ENCODE measurements at places on chromosomes 7 and 10.

GRCh38 chr7:125602441-125602840, 672.8 kb upstream of the POT1 start:
- DNase-seq = no peak

DNA sequence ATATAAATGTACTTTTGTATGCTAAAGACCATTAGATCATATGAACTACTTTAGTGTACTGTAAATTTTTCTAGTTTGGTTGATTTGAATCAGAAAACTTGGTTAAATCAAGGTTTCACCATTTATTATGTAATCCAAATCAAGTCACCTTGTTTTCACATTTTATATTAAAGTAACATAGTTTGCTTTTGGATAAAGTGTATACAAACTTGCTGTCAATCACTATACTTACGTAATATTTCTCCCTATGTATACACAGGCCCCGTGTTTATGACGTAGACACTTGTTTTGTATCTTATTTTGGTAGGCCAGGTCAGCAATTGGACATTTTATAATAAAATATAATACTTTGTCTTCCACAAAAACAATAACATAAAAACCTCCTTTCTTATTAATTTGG, 32.2 kb downstream of the NAMPT start:
- DNase-seq = no peak

DNA sequence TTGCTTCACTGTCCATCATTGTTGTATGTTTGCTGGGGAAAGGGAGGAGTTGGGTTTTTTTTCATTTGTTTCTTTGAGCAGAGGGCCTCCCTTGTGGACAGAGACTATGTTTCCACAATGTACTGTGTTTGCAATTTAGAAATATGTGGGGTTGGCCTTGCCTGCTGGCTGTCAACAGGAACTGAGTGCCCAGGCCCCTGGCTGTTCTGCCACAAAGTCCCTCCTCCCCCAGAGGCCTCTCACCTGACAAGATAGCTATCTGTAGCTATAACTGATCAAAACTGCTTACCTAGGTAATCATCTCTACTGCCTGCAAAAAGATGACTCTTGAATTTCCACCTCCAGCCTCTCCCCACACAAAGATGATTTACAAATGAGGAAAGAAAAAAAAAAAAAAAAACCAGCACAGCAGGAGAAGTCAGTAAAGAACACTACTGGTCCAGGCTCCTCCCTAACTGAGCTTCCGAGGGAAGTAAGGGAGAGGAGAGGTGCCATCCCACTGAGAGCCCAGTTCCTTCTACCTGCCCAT, 121.8 kb downstream of the SGMS1 start:
- DNase-seq = no peak

- no peak for DNase-seq
Measured at GRCh38 chr7:151131224-151131591, 36.3 kb downstream of the GBX1 start.

DNA sequence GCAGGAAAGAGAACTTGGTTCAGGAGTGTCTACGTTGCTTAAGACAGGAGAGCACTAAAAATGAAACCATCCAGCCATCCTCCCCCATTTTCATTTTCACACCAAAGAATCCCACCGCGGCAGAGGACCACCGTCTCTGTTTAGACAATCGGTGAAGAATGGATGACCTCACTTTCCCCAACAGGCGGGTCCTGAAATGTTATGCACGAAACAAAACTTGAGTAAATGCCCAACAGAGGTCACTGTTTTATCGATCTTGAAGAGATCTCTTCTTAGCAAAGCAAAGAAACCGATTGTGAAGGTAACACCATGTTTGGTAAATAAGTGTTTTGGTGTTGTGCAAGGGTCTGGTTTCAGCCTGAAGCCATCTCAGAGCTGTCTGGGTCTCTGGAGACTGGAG, 1.4 kb upstream of the IL6 start:
- DNase-seq = no peak

- DNase-seq = no peak
Measured at GRCh38 chr7:44561962-44562621, 11.6 kb downstream of the DDX56 start.

DNA sequence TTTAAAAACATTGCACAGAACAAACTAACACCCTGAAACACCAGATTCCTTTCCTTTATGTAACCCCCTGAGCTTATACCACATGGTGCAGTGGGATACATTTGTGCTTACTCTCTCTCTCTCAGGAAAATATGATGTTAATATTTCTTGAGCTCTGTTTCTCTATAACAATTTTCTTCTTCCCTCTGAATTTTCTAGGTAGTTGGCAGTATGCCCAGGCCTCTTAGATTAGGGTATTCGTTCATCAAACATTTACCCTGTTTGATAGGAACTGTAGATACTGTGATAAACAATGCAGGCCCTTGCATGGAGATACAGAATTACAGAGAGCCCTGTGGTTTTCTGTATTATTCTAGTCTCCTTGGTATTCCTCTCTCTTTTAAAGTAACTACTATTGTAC, 567.8 kb downstream of the IPMK start:
- no peak for DNase-seq

DNA sequence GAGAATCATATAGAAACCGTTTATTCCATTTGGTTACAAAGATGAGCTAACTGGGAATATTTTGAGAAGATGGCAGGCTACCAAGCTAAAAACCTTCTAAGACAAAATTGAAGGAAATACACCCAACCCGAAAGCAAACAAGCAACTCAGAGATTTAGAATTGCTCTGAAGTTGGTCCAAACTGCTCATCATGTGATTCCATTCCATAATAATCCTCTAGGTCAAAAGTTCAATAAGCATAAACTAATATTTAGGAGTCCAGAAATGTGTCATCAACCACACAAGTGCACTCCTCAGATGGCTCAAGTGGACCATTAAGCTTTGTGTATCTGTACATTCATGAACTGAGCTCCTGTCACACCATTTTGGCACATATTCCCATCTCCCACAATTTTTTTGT, 28.7 kb downstream of the DGKI start:
- DNase-seq = no peak

DNA sequence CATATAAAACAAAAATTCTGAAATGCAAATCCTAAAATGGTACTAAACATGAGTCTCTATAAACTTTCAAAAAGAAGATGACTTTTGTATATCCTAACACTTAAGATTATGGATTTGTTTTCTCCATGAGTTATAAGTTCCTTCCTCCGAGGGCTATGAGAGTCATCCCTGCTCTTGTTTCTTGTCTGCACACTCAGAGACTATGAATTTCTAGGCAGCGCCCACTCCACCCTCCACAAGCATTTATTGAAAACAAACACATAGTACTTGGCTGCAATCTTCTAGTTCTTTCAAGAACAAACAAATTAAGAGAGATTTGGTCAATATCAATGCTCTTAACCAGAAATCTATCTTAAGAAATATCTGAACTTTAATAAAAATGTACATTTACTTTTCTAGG, 211.7 kb downstream of the DKK1 start:
- DNase-seq = no peak

DNA sequence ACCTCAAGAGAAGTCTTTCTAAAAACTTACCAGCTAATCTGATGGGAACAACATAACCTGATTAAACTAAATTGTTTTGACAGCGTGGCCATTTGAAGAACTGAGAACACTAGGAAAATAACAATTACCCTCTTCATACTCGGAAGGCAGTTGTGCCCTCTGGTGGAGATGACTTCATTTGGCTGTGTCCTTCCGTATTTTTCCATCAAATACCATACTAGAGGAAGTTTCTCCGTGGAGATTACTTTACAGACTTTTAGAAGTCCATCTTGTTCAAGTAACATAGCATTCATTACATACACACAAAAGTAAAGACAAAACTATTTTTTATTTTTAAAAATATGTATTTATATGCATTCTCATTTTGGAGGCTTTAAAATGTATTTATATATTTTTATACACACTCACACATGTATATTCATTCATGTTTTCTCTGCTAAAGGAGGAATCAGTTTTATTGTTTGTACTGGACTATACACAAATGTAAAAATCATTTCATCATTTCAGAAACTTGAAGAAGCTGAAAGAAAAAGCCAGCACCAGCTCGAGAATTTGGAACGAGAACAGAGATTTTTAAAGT, 25.2 kb downstream of the SMNDC1 start:
- no peak for DNase-seq

- DNase-seq = no peak
Measured at GRCh38 chr10:93334901-93335327, 147.2 kb downstream of the MYOF start.

DNA sequence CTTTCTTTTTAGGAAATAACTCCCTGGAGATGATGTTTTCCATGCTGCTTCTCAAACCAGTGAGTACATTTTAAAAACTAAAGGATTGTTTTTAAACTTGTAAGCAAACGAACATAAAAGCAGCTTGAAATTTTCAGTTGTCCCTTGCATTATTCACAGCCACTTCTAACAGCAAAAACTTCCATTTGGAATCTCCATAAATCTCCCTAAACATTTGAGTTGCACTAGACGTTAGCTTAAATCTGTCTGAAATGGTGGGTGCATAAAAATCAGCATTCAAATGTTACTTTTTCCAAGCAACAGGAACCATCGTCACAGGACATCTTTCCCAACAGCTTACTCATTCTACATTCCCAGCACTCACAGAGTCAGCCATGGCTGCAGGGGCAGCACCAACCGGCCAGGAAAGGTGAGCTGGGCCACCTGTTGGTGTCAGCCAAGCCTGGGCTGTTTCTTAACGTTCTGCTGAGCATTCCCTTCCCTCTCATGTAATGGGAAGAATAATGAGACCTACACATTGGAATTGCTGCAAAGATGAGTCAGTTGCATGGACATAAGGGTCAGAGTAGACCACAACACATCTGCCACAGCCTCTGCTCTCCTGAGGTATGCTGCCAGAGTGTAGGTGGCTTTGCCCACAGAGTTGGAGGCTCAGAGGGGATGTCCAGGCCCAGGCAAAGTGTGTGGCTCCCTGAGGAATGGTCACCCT, 163.2 kb downstream of the TNS3 start:
- DNase-seq = no peak

DNA sequence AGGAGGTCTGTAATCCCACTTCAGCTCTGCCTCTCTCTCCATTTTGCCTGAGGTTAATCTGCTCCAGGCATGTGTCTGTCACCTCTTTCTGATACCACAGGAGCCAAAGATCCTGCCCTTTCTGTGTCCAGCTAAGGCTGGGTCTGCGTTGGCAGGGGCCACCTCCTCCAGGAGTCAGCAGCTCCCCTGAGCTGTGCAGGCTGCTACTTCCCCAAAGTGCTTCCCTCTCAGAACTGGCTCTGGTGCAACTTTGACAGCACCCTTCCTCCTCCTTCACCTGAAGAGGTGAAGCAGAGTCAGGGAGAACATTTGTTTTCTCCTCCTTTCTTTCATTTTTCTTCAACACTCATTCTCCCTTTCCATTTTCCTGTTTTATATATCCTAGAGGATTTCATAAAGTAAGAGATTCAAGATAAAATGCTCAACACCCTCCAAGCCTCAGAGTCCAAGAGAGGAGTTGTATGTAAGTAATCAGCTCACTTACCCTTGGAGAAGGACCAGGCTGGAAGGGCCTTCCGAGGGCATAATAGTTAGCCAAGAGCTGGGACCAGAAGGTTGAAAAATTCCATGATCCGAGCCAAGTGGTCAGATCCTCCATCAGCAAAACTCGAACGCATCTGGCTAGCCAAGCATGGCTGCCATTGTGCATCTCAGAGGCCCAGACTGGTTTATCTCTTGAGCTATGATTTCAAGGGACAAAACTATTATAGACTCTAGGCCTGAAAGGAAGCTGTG, 257.3 kb downstream of the PTEN start:
- no peak for DNase-seq

DNA sequence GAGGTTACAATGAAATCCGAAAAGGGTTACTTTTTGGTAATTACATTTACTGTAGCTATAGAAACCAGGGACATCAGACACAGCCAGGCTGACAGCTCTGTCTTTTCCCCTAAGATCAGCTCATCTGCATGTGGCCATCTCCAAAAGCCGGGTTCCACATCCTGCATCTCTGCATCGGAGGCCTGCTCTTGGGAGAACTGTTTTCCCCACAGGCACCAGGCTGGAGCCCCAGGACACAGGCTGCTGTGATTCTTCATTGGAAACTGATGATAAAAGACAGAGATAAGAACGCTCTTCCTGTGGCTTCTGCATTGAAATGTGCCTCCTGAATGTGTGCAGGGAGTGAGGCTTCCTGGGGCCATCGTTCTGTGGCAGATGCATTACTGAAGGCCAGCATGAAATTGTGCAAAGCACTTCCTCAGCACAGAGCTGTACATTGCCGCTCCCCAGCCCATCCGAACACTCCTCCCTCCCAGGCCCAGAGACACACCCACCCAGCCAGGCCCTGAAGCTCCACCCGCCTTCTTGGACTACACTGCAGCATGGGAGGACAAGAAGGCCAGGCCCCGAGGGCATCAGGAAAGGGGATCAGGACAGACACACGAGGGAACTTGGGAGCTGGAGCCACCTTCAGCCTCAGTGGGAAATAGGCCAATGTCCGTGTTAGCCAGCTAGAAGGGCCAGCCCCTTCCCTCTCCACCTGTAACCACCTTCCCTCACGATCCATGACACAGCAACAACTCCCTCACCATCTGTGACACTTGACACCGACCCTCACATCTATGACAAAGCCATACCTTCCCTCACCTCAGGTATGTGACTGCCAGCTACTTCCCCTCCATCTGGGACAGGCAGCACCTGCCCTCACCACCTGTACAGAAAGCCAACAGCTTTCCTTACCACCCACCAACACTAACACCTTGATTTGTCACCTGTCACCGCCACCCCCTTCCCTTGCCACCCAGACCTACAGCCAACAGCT, 113.2 kb downstream of the GRID1 start:
- DNase-seq = no peak

GRCh38 chr10:42987121-42987541, 89.7 kb upstream of the RET start:
- DNase-seq = no peak

GRCh38 chr10:77175631-77176222, 461.9 kb downstream of the KCNMA1 start:
- no peak for DNase-seq

DNA sequence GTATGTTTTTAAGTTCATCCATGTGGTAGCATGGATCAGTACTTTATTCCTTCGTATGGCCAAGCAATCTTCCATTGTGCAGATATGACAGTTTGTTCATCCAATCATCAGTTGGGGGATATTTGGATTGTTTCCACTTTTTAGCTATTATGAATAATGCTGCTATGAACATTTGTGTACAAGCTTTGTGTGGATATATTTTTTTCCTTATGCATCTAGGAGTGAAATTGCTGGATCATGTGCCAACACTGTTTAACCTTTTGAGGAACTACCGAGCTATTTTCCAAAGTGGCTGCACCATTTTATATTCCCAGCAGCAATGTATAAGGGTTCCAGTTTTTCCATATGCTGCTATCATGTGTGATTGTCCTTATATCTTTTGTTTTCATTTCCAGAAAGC, 140.1 kb downstream of the HIBADH start:
- no peak for DNase-seq

- DNase-seq = no peak
Measured at GRCh38 chr7:110397927-110398660, 692.8 kb upstream of the LRRN3 start.

GRCh38 chr7:94615666-94616065, 40.3 kb downstream of the SGCE start:
- DNase-seq = no peak

Data from 8988T (cell line).